ENCODE measurements at places on chromosomes 1 and 21.
A peak's percentile ranks its signal among the peaks of the same experiment; 100 is the strongest.

- no peak for DNase-seq
These were observed 68.8 kb downstream of the MAB21L3 start for GRCh38 chr1:116179964-116180363.

- DNase-seq, result peak; percentile 74
These were observed 63.5 kb upstream of the SSX2IP start for GRCh38 chr1:84753516-84754385.

- DNase-seq, result no peak
These were observed 26.4 kb downstream of the LRRC8D start for GRCh38 chr1:89847191-89847729.

GRCh38 chr1:10943991-10944730 is 68.3 kb upstream of the TARDBP start:
- DNase-seq, result no peak

DNA sequence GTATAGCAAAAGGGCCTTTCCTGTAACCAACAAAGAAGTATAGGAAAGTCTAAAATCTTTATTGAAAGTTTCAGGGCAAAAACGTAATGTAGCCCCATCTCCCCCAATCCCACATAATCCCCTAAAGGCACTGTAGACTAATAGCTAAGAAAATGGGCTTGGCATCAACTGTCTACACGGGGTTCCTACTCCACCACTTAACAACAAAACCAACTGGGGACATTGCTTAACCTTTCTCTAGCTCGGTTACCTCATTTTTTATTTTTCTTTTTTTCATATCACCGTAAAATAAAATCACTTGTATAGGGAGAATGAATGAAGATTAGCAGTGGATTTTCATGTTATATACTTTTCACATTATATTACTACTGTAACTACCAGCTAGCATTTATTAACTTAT is 12.3 kb downstream of the MACF1 start:
- DNase-seq, result no peak

DNA sequence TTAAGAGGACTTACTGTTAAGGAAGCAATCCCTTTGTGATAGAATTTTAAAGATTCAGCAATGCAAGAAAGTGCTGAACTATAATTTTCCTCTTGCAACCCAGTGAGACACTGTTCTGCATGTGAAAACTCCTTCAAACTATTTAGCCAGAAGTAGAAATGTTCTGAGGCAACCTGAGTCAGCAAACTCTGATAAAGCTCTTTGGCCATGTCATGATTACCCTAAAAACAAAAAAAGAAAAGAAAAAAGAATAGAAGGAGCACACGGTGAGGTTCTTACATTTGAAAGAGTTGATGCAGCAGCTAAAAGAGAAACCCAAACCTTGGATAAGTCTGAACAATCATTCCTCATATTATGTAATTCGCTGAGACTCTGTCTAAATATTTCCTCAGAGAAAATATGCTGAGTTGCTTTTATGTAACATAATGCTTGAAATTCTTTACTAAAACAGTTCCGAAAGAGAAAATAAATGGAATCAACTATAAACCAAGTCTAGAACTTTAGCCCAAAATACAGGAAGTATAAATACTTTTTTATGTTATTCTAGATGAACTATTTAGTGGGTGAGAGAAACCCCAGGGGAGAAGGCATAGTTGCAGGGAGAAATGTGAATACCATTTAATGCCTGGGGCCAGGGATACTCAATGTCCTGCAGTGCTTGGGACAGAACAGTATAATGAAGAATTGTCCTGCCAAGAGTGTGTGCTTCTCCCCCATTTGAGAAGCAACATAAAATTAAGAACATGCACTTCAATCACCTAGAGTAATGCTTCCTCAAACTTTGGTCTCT is 60.0 kb downstream of the INTS7 start:
- no peak for DNase-seq

DNA sequence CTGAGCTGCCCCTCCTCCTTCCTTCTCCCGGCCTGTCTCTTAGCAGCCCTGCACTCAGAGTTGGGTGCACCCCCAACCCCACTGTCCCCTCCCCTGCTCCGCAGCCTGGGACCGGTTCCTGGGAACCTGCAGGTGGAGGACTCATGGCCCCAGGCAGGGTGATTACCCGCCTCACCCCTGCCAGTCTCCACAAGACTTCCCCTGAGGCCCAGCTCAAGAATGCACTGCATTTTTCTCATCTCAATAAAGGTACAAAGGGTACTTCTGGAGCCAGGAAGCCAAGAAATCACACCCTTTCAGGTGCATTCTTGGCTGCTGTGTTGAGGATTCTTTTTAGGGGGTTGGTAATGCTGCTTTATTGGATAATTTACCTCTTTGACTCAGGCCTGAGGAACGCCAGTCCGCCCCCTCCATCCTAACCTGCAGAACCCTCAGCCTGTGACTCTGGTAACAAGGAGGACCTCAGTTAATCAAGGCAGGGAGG is 126.3 kb upstream of the TMPRSS2 start:
- no peak for DNase-seq

- DNase-seq, result no peak
These were observed 80.4 kb upstream of the LPGAT1 start for GRCh38 chr1:211910913-211911485.

DNA sequence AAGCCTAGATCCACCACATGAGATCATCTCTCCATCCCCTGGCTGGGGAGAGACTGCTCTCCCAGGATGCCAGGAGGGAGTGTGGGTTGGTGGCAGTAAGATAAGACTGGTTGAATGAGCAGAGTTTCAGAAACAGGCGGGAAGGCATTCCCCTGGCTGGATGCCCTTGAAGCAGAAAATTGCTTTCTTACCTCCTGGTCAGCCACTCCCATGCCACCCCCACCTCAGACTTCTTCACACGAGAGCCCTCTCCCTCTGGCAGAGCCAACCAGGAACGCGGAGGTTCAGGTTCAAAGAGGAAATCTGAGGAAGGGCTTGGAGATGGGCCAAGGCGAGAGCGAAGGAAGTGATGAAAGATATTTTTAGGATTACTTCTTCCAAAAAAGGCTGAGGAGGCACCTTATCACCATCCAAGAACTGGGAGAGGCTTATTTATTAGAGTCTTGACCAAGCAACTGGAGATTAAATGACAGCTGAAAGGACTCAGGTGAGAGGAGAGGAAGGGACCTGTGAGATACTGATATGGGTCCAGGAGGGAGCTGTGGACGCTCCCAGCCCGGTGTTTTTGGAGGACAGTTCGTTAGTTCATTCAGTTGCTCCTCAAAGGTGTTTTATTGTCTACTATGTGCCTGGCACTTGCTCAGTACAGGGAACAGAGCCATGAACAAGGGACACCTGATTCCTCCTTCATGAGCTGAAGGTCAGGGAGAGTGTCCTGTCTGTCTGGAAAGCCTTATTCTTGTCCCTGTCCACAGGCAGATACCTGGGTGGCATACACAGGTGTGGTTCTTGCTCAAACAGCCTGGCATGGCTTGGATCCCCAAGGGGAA is 18.9 kb upstream of the SLC26A9 start:
- no peak for DNase-seq
